ENCODE measurements at places on chromosomes 4 and X. TPM values are rescaled to one million over a fixed set of nuclear protein-coding genes. Genes with fewer than 3 reads are reported as not detected.

The ARHGAP24 gene
- polyA plus RNA-seq = 110 TPM

The XPNPEP2 gene
- 81.5 TPM for polyA plus RNA-seq

- DNase-seq = no peak
Observed at GRCh38 chr4:157722146-157722545, 450.7 kb downstream of the GASK1B start.

DNA sequence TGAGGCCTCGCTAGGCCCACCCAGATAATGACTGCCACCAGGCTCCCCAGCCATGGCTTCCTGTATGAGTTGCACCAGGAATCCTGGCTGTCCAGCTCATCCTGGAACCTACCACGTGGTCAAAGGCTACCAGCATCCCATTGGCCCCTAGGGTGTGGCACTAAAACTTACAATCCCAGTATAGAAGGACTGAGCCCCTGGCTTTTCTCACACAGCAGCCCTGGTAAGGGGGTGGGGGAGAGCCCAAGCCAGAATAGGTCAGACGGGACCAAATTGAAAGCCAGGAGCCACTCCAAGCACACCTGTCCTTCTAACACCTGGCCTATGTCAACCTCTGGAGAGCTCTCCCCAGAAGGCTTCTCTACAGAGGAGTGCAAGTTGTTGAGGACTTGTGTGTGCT is 269.3 kb upstream of the AGTR2 start:
- DNase-seq = no peak
